Posterior vena cava (tissue), 2 donors: ENCODE measurements at places on chromosomes 3 and 15. TPM values are rescaled to one million over a fixed set of nuclear protein-coding genes. Genes with fewer than 3 reads are reported as not detected.

DNA sequence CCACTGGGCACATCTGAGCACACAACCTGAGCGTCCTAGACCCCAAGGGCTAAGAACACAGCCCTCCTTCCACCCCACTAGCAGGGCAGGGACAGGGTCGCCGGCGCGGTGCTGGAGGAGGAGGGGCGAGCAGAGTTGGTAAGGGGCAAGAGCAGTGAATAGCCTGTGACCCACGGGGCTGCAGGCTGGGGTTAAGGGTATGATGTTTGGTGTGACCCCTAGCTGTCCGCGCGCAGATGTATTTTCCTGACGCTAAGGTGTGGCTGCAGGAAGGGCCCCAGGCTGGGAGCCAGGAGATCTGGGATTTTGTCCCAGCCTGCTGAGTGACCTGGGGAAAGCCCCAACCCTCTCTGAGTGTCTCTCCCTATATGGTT, 1.3 kb upstream of the C15orf39 start:
- no peak for DNase-seq

- no peak for DNase-seq
Measured at GRCh38 chr15:56813995-56814394, 80.7 kb upstream of the ZNF280D start.

DNA sequence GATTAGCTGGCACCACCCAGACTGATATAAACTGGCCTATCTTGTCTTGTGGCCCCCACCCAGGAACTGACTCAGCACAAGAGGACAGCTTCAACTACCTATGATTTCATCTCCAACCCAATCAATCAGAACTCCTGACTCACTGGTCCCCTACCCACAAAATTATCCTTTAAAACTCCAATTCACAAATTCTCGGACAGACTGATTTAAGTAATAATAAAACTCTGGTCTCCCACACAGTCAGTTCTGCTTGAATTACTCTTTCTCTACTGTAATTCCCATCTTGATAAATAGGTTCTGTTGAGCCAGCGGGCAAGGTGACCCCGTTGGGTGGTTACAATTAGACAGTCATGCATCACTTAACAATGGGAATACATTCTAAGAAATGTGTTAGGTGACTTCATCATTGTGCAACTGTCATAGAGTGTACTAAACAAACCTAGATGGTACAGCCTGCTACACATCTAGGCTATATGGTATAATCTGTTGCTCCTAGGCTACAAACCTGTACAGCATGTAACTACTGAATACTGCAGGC, 48.1 kb upstream of the MAP4 start:
- DNase-seq = no peak

ZNF80 gene
- not detected for total RNA-seq
